ENCODE measurements at places on chromosomes 16 and 17.

- DNase-seq: no peak
Observed at GRCh38 chr16:84378567-84378966, 10.2 kb downstream of the ATP2C2 start.

GRCh38 chr16:80233097-80233835 lies 307.5 kb upstream of the DYNLRB2 start:
- no peak for DNase-seq

DNA sequence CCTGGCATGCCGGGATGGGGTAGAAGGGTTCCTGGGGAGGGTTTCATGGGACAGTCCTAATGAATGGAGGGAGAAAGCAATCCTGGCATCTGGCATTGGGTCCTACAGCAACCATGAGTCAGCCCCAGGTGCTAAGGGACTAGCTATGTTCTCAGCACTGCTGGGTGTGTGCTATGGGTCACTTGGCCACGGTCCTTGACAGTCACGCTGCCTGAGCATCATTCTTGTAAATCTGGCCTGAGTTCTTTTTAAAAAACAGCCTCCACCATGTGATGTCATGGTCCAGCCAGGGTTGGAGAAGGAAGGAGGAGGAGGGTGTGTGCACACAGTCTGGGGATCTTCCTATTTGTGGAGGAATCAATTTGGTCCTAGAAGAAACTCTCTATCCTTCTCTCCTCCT lies 6.2 kb upstream of the RAMP2 start:
- no peak for DNase-seq

- no peak for DNase-seq
Observed at GRCh38 chr17:40178021-40178601, 841 bp downstream of the RAPGEFL1 start.

- DNase-seq: no peak
Observed at GRCh38 chr17:19702217-19702641, 14.2 kb downstream of the SLC47A2 start.

DNA sequence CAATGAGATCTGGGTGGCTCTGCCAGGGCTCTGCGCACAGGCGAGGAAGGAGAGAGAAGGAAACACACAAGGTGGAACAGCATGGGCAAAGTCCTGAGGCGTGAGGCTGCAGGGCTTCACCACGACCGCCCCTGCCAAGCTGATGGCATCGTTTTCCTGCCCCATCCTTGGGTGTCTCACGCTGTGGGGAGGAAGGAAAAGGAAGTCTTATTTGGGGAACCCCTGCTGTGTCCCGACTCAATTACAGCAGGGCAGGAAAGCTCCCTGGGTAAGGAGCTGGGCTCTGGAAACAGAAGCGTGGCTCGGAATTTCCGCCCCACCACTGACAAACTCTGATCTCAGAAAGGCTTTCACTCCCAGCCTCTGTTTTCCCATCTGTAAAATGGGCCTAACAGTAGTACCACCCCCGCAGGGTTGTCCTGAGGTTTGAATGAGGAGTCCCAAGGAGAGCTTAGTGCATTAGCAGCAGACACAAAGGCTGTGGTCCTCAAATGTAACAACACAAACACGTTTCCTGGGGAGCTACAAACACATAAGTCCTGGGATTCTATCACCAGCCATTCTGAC lies 3.2 kb upstream of the CDH5 start:
- DNase-seq: no peak

- DNase-seq: no peak
Observed at GRCh38 chr17:1179818-1180742, at the start of gene ABR. ABR (minus strand) TSS chr17:1179981; CDS start chr17:1179727, 254 bp downstream.

GRCh38 chr16:4077174-4077649 lies 39.0 kb downstream of the ADCY9 start:
- no peak for DNase-seq

DNA sequence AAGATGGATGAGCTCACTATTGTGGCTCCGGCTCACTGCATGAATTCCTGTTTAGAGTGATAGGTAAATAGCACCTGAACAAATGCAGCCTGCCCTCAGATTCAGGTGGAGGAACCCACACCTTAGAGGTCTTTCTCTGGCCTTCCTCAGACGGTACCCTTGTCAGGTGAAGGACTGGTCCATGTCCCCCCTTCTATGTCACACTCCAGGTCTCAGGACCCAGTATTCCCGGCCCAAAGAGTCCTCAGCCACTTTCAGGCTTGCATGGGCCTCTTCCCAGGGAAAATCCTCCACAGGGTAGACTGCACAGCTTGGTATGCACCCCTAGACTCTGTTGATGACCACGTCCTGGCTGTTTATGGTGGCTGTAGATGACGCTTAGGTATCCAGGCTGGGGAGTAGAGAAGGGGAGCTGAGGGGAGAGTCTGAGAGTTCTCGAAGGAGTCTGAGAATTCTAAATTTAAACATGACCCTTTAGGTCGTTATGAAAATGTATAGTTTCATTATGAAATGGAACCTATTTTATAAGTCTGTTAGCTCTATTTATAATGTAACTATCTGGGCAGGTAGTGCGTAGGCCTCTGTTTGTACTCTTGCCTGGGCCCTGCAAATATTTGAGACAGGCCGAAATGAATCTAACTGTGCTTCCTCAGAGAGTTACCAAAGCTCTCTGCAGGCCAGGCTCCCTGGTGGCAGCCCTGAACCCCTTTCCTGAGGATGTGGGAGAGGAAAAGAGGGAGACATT lies 32.5 kb upstream of the CCR7 start:
- DNase-seq: no peak

DNA sequence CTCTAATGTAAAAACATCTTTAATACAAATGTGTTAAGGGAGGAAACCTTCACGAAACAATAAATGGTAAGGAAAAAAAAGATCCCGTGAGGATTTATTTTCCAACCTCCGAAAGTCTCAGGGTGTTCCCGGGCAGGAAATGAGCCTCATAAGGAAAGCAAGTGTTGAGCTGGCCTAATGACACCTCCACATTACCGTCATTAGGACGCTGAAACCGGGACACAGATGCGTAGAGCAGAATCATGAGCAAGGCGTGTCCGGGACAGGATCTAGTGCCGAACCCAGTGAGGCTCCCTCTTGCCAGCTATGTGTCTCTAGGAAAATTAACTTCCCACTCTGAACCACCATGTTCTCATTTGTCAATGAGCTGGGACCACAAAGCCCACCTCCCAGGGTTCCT lies 22.7 kb upstream of the CYTH1 start:
- DNase-seq: no peak

DNA sequence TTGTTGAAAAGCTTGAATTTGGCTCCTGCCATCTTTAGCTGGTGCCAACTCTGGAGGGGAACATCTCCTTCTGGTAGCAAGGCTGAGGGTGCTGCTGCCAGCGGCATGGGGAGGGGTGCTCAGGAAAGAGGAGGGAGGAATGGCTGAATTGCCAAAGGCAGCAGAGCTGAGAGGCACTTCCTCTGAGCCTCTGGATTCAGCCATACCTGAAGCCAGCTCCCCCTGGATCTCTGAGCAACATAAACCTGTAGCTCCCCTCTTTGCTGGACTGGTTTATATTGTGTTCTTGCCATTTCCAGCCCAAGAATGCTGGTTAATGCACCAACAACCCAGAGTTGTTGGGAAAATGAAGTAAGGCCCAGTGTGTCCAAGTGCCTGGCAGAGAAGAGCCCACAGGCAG lies 7.4 kb downstream of the MEFV start:
- peak; percentile 12 for DNase-seq

- DNase-seq: no peak
Observed at GRCh38 chr16:82585675-82586074, 41.1 kb upstream of the CDH13 start.

DNA sequence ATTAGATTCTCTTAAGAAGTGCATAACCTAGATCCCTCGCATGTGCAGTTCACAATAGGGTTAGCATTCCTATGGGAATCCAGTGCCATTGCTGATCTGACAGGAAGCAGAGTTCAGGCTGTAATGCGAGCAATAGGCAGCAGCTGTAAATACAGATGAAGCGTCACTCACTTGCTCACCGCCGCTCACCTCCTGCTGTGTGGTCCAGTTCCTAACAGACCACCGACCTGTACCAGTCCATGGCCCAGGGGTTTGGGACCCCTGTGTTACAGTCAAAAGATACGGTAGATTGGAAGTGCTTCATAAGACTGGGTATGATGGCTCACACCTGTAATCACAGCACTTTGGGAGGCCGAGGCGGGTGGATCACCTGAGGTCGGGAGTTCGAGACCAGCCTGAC lies 2.8 kb downstream of the STAT5A start:
- DNase-seq: peak; percentile 58

GRCh38 chr17:62916684-62917571 lies 49.1 kb upstream of the TANC2 start:
- DNase-seq: no peak

- no peak for DNase-seq
Observed at GRCh38 chr16:17301593-17302135, 169.1 kb downstream of the XYLT1 start.

- DNase-seq: no peak
Observed at GRCh38 chr16:59698346-59699020, 964.4 kb upstream of the GOT2 start.

GRCh38 chr17:48678141-48678971 lies 44.0 kb downstream of the PRAC1 start:
- no peak for DNase-seq

- no peak for DNase-seq
Observed at GRCh38 chr16:1908983-1909382, 9.2 kb downstream of the HS3ST6 start.

DNA sequence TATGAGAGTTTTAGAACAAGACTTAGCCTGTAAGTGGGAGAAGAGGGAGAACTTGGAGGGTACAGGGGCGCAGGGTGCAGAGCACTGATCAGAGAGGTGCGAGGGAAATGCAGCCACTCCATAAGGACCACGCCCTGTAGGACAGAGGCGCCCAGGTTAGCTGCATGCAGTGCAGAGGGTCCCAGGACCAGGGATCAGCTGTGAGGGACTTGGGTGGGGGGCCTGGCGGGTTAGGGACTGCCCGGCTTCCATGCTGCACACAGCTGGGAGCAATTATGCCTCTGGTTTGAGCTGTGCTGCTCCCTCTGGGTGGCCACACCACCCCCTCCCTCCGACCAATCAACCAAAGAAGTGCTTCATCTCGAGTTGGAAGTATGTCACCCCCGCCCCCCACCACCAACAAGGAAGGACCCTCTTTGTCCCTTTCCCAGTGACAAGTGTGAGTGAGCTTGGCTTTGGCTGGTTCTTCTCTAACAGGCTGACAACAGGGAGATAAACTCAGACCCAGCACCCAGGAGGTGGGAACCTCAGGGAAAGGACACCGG lies 22.2 kb upstream of the CLEC18A start:
- no peak for DNase-seq

- DNase-seq: no peak
Observed at GRCh38 chr17:60416368-60416925, 5.8 kb upstream of the CHCT1 start.

DNA sequence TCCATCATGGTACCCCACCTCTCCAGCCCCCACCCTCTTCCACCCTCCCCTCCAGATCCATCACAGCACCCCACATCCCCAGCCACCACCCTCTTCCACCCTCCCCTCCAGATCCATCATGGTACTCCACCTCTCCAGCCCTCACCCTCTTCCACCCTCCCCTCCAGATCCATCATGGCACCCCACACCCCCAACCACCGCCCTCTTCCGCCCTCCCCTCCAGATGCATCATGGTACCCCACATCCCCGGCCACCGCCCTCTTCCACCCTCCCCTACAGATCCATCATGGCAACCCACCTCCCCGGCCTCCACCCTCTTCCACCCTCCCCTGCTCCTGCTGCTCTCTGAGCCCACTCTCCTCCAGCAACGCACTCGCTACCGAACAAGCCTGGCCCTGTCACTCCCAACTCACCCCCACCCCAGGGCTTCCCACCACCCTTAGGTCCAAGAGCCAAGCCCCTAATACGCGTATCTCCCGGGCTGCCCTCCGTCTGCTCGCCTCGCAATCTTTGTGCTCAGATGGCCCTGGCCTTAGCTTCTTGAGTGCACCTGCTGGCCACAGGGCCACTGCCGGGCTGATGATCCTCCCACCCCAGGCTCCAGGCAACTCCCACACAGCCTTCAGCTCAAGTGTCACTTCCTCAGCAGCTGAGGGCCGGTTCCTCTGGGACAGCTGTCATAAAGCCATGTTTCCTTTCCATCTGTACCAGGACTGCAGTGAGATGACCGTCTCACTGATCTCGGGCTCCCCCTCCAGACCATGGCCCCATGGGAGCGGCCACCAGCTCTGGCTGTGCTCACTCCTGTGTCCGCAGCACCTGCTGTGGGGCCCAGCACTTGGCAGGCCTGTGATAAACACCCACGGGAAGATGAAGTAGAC lies 25.5 kb downstream of the KDM8 start:
- no peak for DNase-seq

DNA sequence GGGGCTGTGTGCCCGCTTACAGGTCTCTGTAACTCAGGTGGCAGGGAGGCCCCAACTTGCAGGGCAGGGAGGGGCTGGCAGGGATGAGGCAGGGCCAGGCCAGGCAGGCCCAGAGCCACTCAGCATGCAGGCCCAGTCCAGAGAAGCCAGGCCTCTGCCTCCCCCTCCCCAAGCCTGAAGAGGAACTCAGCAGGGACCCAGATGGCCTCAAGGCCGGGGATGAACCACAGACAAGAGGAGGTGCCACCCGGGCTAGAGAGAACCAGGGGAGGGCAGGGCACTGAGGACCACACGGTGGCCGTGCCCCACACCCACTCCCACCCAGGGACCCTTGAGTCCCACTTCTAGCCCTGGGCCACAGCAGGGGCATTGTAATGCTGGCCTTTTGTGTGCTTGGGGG lies 29.8 kb upstream of the EIF1 start:
- no peak for DNase-seq

- no peak for DNase-seq
Observed at GRCh38 chr16:11205065-11205699, 50.8 kb downstream of the SOCS1 start.

DNA sequence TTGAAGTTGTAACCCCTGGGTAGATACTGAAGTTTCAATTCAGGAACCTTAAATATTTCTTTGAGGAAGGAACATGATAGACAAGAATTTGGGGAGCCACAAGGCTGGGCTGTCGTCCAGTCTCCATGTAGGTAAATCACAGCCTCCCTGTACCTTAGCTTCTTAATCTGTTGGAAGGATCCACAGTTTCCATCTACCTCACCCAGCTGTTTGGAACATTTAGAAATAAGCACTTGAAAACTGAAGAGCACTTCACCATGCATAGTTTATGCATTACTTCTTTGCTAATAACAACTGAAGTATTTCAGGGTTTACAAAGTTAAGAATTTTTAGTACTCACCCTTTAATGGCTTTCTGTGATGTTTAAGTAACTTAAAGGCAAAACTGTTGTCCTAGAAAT lies 17.2 kb downstream of the TXNDC11 start:
- no peak for DNase-seq

GRCh38 chr17:58215685-58216084 lies 3.4 kb downstream of the MKS1 start:
- no peak for DNase-seq

DNA sequence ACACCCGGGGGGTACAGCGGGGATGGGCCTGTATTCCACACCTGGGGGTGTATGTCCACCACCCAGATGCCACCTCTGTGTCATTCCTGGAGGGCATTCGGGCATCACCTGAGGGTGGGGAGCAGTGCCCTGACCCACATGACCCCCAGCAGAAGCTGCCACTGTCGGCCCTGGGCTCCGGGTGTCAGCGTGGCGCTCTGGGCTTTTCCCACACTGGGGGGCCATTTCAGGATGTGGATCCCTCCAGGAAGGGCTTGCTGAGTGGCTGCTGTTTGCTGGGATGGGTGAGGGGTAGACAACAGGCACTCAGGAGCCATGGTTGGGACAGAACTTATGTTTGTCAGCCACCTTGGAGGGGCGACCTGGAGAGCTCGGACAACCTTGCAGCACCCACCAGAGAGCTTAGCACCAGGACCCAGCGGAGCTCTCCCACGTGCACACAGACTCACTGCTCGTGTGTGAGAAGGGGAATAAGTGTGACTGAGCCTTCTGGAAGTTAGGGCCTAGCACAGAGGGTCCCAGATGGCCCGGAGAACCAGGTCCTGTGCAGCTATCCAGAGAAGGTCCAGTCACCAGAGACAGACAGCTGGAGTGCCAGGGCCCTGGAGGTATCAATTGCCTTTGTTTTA lies 102.7 kb downstream of the METRNL start:
- DNase-seq: no peak
